ENCODE measurements at places on chromosomes 16 and 17.

DNA sequence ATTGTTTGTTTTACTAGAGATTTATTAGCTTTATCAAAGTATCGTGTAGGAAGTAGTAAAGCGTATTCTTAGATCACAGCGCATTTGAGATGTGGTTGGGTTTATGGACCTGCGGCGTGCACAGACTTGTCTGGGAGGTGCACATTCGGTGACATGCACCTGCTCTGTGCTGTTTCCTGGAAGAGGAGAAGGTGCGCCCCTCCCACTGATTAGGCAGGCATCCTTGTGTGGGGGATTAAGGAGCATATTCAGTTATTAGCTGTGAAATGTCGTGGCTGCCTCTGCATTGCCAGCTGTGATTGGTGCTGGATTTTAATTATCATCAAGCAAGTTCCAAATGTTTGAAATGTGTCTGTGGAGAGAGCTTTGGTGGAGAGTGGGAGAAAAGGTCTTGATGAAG lies 903.8 kb upstream of the RBFOX1 start:
- DNase-seq = no peak

DNA sequence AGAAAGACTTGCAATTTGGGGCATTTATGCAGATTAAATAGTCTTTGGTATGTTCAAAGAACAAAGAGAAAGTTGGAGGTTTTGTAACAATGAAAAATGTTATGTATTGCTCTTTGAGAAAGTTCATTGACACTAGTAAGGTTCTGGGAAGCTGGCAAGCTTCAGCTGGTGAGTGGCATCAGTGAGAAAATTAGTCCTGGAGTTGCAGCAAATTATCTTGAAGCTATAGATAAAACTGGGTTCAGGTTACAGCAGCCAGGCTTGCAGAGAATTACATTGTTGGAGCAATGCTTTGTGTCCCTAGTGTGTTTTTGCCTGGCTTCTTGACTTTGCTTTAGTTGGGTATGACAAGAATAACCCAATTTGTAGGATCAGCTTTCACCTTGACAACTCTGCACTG lies 221.2 kb downstream of the CDH13 start:
- DNase-seq = peak; percentile 24

DNA sequence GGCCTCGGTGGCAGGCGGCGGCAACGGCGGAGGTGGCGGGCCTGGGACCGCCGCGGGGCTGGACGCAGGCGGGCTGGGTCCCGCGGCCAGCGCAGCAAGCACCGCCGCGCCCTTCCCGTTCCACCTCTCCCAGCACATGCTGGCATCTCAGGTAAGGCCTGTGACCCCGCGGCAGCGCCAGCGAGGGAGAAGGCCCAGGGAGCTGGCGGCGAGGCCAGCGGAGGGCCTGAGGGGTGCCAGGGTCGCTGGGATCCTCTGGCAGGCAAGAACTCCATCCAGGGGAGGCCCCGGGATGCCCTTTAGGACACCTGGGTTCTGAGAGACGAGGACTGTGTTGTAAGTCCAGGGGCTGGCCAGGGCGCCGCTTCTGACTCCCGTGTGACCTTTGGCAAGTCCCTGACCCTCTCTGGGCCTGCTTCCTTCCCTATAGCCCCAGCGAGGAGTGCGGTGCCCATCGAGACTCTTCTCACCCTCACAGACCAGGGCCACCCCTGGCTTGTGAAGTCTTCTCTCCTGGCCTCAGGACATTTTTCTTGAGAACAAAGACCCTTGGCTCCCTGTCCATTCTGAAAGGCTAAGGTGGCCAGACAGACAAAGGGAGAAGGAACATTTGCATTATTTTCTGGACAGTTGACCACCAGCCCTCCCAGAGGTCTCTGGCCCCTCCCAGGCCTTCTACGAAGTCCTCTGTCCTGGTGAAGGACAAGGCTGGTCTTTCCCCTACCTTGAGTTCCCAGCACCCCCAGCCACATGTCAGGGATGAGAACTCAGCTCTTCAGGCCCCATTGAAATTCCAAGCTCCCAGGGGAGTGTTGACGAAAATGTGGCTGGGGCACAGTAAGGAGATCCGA lies 6.3 kb downstream of the TBX2 start:
- DNase-seq = no peak

- no peak for DNase-seq
Observed at GRCh38 chr16:49730772-49731171, 125.1 kb downstream of the ZNF423 start.

Data from iris pigment epithelial cell (primary cell).